SJSA1 (cell line): ENCODE measurements at places on chromosomes 3 and 15. TPM values are rescaled to one million over a fixed set of nuclear protein-coding genes. Genes with fewer than 3 reads are reported as not detected.

GRCh38 chr3:133674290-133674919 is 12.7 kb upstream of the TOPBP1 start:
- H3K36me3 ChIP-seq: no peaks in the 10 kb centered on the region
- no peaks in the 10 kb centered on the region; the same call in 1 of the 2 replicates for H3K4me1 ChIP-seq
- no peak overlapping the region for H3K27ac ChIP-seq
- no peak overlapping the region for H3K4me3 ChIP-seq
- peaks cover 28% of the 10 kb centered on the region for H3K27me3 ChIP-seq
- DNase-seq: no peak

DNA sequence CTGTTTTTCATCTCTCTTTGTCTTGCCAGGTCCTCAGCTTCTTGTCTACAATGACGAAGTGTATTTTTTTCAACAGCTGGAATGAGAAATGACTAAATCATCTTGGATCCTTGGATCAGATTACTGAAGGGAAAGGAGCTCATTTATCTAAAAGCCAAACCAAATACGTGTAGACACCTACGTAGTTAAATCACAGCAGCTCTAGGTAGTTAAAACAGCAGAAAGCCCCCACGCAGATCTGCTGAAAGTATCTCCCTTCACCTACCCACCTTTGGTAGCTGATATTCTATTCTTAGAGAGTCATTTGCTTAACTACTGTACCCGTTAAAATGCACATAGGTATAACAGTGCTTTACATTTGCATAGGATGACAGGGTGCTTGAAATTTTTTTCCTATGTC is 105.5 kb upstream of the WNT5A start:
- no peaks in the 10 kb centered on the region for H3K4me1 ChIP-seq
- no peak overlapping the region for H3K4me3 ChIP-seq
- H3K27ac ChIP-seq: no peak overlapping the region
- H3K27me3 ChIP-seq: no peaks in the 10 kb centered on the region
- H3K36me3 ChIP-seq: no peaks in the 10 kb centered on the region

DNA sequence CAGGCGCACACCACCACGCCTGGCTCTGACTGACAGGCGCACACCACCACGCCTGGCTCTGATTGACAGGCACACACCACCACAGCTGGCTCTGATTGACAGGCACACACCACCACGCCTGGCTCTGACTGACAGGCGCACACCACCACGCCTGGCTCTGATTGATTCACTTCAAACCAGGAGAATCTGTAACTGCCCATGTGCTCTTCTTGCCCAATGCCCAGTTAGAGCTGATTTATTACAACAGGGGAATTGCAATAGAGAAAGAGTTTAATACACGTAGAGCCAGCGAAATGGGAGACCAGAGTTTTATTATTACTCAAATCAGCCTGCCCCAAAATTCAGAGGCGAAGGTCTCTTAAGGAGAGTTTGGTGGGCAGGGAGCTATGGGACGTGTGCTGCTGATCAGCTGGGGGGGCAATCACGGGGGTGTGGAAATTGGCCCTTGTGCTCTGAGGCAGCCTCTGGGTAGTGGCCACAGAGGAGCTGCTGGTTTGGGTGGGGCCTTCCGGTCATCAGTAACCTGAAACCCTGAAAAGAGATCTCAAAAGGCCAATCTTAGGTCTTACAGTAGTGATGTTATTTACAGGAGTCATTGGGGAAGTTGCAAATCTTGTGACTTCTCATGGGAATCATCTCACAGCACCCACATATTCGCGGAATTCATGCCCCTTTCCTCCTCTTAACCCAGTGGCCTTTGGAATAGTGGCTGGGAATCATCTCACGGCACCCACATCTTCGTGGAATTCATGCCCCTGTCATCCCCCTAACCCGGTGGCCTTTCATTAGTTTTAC is 63.8 kb upstream of the TFRC start:
- no peaks in the 10 kb centered on the region for H3K36me3 ChIP-seq
- DNase-seq: no peak

DNA sequence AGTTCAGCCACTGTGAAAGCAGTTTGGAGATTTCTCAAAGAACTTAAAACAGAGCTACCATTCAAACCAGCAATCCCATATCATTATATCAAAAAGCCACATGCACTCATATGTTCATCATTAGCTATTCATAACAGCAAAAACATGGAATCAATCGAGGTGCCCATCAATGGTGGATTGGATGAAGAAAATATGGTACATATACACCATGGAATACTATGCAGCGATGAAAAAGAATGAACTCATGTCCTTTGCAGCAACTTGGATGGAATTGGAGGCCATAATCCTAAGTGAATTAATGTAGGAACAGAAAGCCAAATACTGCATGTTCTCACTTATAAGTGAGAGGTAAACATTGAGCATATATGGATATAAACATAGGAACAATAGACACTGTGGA is 32.1 kb downstream of the IMPG2 start:
- DNase-seq: no peak
- peaks cover 7% of the 10 kb centered on the region for H3K4me1 ChIP-seq
- H3K27ac ChIP-seq: no peak overlapping the region
- no peak overlapping the region for H3K4me3 ChIP-seq
- no peaks in the 10 kb centered on the region for H3K36me3 ChIP-seq

DNA sequence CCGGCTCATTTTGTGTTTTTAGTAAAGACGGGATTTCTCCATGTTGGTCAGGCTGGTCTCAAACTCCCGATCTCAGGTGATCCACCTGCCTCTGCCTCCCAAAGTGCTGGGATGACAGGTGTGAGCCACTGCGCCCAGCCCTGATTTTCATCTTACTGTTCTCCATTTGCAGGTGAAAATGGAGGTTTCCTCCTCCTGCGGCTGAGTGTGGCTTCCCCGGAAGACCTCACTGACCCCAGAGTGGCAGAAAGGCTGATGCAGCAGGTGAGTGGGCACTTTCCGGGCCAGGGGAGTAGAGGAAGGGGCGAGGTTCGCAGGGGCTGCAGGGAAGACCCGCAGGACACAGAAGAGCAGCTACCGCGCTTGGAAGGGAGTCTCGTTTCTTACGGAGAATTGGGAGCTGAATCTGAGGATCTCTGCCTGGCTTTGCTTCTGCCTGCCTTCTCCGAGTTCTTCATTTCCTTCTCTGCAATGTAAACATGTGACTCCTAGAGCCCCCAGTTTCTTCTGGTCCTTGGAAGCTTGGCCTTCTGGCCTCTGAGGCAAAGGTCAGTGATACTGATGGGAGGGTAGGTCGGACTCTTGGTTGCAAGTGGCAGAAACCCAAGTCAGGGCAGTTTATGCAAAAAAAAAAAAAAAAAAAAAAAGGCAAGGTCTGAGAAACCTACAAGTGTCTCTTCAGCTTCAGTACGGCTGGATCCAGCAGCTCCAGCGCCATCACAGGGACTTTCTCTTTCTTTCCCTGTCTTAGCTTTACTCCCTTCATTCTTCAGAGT is 8.9 kb downstream of the MUC20 start:
- no peak overlapping the region for H3K27ac ChIP-seq
- peaks cover 28% of the 10 kb centered on the region for H3K27me3 ChIP-seq
- no peaks in the 10 kb centered on the region for H3K36me3 ChIP-seq
- no peak for DNase-seq

DNA sequence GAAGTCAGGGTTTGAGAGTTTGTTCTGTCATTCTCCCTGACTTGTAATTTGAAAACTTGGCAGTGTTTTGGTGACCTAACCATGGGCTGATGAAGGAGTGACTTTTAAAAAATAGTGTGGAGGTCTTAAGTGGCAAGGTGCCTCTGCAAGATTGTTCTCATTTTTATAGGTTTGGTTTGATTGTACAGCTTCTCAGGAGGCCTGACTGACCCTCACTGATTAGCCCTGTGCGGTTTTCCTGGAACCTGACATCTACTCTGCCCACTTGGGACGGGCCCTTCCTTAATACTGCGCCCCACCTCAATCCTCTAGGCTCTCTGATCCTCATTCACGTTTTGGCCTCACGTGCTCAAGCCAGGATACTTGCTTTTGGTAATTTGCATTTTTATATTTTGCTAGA is 2.8 kb downstream of the UBE2E1 start:
- no peak overlapping the region for H3K4me3 ChIP-seq
- no peak for DNase-seq
- peaks cover 38% of the 10 kb centered on the region for H3K36me3 ChIP-seq
- peaks cover 13% of the 10 kb centered on the region for H3K4me1 ChIP-seq
- no peaks in the 10 kb centered on the region for H3K27me3 ChIP-seq

Gene DUOXA1
- not detected in 2 replicates for total RNA-seq

Gene FBXW12
- not detected in 2 replicates for total RNA-seq

DNA sequence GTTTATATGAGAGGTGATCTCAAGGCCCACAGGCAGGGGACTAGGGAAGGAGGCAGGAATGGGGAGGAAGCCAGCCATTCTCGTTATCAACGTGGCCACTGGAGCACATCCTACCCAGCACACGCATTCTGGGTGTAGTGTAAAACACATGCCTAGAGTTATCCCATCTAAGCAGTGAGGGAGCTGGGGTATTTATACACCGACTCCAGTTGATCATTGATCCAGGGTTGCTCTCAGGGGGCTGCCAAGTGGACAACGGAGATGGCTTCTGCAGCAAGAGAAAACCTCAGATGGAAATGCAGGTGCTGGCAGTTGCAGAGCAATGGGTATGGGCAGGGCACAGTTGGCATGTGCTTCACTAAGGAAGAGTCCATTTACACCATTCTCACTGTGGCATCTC is 30.4 kb upstream of the SYNM start:
- no peak overlapping the region for H3K4me3 ChIP-seq
- DNase-seq: no peak
- H3K27me3 ChIP-seq: no peaks in the 10 kb centered on the region
- no peak overlapping the region for H3K27ac ChIP-seq

DNA sequence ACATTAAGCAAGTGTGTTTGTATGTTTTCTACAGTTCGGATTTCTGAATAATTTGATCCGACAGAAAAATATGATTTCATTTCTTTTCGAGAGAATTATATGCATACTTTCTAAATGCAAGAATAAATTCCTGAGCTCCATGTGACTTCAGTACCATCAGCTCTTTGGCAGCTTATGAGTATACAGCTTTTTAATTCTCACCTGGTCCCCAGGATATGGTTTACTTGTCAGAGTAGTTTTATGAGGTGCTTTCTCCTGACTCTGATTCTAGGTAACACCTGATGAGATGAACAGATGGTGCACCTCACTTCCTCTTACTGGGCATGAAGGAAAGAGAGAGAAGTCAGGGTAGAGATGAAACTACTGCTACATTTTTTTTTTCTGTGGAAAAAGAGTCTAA is 3.1 kb downstream of the HGD start:
- H3K4me3 ChIP-seq: no peak overlapping the region
- no peaks in the 10 kb centered on the region for H3K27me3 ChIP-seq
- H3K27ac ChIP-seq: peak overlapping the region; percentile 47; the same call in 1 of the 2 replicates
- no peaks in the 10 kb centered on the region for H3K36me3 ChIP-seq

DNA sequence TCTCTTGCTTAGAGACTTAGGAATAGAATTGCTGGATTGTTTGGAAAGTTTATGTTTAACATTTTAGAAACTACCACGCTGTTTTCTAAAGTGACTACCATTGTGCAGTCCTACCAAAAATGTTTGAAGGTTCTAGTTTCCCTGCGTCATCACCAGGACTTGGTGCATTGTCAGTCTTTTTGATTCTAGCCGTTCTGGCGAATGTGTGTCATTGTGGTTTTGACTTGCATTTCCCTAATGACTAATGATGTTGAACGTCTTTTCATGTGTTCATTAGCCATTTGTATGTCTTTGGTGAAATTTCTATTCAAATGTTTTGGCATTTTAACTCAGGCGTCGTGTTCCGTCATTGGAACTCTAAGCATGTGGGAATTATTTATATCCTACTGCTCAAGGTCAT is 58.0 kb downstream of the CHD2 start:
- DNase-seq: no peak
- peaks cover 93% of the 10 kb centered on the region for H3K36me3 ChIP-seq
- no peaks in the 10 kb centered on the region for H3K4me1 ChIP-seq
- no peak overlapping the region for H3K27ac ChIP-seq
- H3K4me3 ChIP-seq: no peak overlapping the region
- H3K27me3 ChIP-seq: no peaks in the 10 kb centered on the region

GRCh38 chr3:188974856-188975599 is 196.7 kb upstream of the TPRG1 start:
- H3K4me1 ChIP-seq: peaks cover 33% of the 10 kb centered on the region
- no peak overlapping the region for H3K27ac ChIP-seq
- no peaks in the 10 kb centered on the region for H3K27me3 ChIP-seq
- DNase-seq: no peak
- H3K4me3 ChIP-seq: no peak overlapping the region

DNA sequence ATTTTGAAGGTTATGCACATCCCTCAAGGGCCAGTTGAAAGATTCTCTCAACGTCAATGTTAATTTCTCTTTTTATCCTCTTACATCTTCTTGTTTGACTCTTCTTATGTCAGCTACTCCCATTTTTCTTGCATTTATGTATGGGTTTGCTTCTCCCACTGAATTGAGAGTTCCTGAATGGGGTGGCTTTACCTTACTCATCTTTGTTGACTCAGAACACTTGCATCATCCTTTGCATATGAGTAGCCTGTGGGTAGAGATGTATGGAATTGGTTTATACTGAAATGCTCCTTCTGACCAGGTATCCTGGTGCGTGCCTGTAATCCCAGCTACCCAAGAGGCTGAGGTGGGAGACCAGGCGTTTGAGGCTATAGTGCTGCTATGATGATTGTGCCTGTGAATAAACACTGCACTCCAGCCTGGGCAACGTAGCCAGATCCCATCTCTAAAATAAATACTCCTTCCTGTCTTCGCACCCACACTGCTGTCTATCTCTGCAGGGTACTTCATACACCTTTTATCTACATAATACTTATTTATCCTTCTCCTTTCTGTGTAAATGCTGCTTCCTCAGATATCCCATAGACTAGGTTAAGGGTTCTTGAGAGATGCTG is 123.6 kb upstream of the DPH6 start:
- H3K4me3 ChIP-seq: no peak overlapping the region
- no peak overlapping the region for H3K27ac ChIP-seq
- H3K4me1 ChIP-seq: no peaks in the 10 kb centered on the region

Gene MDFIC2
- not detected in 2 replicates for total RNA-seq

GRCh38 chr15:68231102-68231818 is 1.7 kb upstream of the CLN6 start:
- H3K36me3 ChIP-seq: peaks cover 15% of the 10 kb centered on the region
- no peaks in the 10 kb centered on the region for H3K27me3 ChIP-seq
- no peak for DNase-seq

DNA sequence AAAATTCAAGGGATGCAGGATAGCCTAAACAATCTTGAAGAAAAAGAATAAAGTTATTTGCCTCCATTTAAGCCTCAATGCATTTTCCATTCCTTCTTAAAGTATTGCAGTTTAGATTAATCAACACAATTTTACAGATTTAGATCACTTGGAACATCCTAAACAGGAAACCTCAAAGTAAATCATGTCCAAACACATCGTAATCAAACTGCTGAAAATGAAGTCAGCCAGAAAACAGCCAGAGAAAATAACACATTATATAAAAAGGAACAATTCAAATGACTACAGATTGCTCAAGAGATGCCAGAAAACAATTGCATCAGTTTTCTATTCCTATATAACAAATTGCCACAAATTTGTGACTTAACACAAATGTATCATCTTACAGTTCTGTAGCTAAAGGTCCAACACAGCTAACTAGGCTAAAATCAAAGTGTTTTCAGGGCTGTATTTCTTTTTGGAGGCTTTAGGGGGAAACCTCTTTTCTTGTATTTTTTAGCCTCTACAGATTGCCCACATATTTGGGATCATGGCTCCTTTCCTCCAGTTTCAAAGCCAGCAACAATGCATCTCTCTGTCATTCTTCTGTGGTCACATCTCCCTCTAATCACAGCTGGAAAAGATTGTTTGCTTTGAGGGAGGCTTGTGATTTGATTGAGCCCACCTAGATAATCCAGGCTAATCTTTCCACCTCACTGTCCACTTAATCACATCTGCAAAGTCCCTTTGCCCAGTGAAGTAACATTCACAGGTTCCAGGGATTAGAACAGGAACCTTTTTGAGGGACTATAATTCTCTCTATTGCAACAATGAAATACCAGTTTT is 543.3 kb upstream of the UBE2E2 start:
- no peak for DNase-seq
- H3K27ac ChIP-seq: no peak overlapping the region
- H3K27me3 ChIP-seq: no peaks in the 10 kb centered on the region
- H3K36me3 ChIP-seq: no peaks in the 10 kb centered on the region
- H3K4me1 ChIP-seq: no peaks in the 10 kb centered on the region
